Erythroblast (primary cell): ENCODE measurements at places on chromosomes 2 and 18.
A peak's percentile ranks its signal among the peaks of the same experiment; 100 is the strongest.

- DNase-seq, result no peak
Measured at GRCh38 chr2:79702905-79703304, 190.1 kb downstream of the CTNNA2 start.

- no peak for DNase-seq
Measured at GRCh38 chr2:69147841-69148533, 135.0 kb downstream of the ANTXR1 start.

DNA sequence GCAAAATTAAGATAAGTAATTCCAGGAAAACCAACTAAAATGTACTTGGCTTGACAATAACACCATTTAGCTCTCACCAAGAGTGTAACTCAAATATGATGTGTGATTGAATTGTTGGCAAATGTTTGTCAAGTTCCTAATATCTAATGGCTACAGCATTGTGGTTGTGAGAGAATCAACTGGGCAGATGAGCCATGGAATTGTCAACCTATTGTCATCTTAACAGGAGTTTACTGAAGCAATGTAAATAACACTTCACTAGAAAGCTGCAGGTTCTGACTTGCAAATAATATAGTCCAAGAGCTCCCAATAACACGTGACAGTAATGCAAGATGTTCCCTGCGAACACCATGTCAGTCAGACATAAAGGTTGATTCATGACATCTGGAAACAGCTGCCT is 495.2 kb upstream of the MEIS1 start:
- DNase-seq, result no peak

DNA sequence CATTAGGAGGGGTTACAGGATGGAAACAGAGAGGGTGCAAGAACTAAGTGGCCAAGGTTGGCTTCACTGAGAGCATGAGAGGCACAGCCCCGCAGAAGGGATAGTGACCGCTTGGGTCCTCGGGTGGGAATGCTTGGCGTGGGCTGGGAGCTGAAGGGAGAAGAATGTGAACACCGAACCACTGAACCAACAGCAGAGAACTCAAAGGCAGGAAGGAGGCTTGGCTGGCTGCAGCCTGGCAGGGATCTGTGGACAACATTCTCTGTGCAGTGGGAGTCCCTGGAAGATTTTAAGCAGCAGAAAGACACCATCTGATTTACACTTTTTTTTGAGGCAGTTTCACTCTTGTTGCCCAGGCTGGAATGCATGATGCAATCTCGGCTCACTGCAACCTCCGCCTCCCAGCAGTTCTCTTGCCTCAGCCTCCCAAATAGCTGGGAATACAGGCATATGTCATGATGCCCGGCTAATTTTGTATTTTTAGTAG is 33.9 kb downstream of the SOWAHC start:
- DNase-seq, result no peak

DNA sequence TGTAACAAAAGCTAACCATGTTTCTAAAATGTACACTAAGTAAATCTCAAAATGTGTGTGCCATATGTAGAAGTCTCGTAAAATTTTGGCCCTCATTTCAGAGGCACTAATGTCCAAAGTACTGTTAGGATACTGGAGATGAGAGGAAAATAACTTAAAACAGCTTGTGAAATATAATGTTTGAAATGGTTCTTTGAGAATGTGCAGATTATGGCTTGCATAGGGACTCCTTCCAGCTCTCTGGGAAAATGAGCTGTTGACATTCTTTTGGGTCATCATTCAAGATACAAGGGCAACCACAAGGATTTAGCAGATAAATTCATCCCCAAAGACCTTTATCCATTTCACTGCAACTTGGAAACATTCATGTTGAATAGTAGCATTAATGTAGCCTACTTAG is 38.1 kb upstream of the OTX1 start:
- DNase-seq, result no peak

DNA sequence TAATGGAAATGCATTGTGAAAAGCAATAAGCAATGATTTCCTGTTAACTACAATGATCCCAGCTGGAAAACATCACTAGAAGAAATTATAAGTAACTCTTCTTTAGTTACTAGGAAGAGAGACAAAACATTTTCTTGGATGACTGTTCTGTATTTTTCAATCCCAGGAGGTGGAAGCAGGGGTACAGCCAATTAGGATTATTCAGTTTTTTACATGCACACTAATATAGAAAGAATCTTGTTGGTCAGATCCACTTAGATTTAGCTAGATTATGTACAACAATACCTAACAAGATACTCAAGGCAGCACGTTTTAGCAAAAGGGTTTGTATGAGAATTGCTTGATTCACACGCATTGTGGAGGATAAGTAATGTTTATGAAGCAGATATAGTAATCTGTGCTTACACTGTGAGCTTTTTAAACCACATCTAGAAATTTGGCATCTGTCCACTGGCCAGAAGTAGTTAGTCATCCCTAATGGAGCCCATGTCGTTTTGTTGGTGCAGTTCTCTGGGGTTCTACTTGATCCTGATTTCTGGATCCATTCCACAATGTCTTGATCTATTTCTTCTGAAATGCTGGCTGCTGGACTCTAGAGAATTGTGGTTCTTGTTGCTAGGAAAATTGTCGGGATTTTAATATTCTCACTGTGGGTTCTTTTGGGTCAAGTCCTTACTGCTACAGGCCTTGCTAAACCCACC is 199.7 kb downstream of the ADCYAP1 start:
- no peak for DNase-seq

- DNase-seq, result no peak
Measured at GRCh38 chr2:141959941-141960340, 170.9 kb downstream of the LRP1B start.

- DNase-seq, result peak; percentile 61
Measured at GRCh38 chr18:35495536-35496314, 2.0 kb downstream of the INO80C start.

- no peak for DNase-seq
Measured at GRCh38 chr2:169705927-169706326, 11.7 kb downstream of the PHOSPHO2 start.

GRCh38 chr2:194698012-194698411 is 959.0 kb upstream of the SLC39A10 start:
- DNase-seq, result no peak

- DNase-seq, result no peak
Measured at GRCh38 chr2:219400562-219400961, 12.8 kb upstream of the DNPEP start.

GRCh38 chr2:5409898-5410381 is 282.2 kb upstream of the SOX11 start:
- no peak for DNase-seq

DNA sequence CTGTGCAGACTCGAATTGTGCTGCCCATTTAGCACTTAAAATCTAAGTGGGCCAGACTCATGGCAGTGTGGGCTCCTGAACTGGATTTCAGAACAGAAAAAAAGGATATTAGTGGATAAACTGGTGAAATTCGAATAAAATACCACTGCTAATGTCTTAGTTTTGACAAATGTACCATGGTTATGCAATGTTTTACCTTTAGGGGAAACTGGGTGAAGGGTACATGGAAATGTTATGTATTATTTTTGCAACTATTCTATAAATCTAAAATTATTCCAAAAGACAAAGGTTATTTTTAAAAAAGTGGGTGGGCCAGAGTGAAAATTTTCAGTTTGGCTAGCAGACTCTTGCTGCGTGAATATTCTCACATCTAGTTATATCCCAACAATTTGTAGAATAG is 260.6 kb upstream of the CCDC68 start:
- no peak for DNase-seq

GRCh38 chr2:140027320-140027719 is 1247.1 kb upstream of the NXPH2 start:
- DNase-seq, result no peak

DNA sequence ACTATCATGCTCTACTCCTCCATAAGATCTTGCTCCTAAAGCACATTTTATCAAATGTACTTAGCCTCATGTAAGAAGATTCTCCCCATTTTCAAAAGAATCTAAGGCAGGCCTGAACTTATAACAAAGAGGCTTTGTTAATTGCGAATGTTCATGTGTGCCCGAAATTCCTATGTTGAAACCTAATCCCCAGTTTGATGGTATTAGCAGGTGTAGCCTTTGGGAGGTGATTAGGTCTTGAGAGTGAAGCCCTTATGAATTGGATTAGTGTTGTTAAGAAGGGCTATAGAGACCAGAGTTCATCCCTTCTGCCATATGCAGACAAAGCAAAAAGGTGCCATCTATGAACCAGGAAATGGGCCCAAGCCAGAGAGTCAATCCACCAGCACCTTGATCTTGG is 234.5 kb downstream of the PAX3 start:
- no peak for DNase-seq

DNA sequence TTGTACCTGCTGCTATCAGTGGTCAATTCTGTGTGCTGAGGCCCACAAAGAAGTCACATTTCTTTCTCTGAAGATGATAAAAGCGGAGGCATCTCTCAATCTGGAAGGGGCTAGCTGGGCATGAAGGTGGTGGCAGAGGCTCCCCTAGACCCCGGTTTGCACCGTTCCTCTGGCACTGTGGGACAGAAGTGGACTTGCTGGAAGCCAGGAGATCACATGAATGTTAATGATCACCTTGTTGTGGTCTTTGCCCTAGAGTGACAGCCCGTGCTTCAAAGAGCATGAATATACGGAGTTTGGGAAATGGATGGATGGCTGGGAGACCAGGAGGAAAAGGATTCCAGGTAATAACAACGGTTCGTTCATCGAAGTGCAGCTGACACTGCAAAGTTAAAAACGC is 20.2 kb downstream of the ALLC start:
- no peak for DNase-seq

- no peak for DNase-seq
Measured at GRCh38 chr2:120829633-120830025, 94.0 kb downstream of the GLI2 start.

DNA sequence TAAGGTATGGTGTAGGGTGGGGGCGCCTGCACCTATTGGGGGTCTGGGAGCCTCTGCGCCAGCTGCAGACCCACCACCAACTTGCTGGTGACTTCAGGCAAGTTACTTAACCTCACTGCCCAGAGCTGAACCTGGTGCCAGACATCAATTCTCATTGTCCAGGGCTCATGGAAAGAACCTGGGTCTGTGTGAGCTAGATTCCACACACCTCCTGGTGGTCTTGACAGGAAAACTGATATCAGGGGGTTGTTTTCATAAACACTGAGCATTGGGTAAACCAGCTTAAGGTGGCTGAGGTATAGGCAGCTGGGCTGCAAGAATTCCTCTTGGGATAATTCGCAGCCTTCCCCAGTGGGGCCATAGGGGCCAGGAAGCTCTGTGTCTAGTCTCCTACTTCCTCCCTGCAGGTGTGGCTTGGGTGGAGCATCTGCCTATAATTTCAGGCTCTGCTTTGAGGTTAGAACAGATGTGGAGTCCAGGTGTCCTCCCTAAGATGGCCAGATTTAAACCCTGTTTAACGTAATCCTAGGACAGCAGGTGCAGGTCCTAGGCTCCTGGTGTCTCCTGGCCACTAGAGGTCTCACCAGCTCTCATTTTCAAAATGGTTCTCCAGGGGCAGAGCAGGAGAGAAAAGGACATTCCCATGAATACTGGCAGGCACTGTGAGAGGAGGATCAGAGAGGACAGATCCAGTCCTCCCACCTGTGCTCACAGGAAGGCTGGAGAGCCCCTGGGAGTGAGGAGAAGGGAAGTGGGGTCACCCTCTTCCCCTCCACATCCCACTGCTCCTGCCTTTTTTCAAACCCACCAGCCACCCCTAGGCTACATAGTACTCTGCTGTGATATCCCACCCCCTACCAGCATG is 100.4 kb upstream of the SMAD2 start:
- peak; percentile 31 for DNase-seq

- no peak for DNase-seq
Measured at GRCh38 chr2:70797506-70797905, 7.1 kb upstream of the FIGLA start.

DNA sequence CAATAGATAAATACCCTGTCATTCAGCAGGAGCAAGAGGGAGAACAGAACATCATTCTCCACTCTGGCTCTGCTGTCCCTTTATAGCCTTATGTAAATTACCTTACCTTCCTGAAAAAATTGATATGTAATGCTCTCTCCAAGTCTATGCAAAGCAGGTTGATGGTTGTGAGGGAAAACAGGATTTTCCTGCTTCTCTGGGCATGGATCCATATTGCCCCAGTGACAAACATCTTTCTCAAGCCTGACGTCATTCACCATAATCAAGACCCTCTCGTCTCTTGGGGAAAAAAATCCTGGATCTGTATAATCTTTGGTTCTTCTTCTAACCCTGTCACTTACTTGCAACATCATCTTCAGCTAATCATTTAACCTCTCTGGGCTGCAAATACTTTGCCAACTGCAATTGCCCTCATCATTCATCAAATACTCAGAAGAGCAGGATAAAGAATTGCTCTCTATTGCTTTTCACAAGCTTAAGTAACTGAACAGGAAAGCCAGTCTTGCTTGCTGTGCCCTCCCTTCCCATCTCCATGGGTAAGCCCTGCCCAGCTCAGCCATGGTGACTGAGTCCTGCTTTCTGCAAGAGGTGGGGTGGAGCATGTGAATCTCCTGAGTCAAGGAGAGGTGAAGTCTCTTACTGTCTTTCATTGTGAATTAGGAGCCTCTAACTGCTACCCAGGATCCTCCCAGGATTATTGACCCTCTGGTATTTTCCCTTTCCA is 123.7 kb upstream of the KLF7 start:
- no peak for DNase-seq

GRCh38 chr18:9022397-9023155 is 79.9 kb upstream of the NDUFV2 start:
- no peak for DNase-seq

DNA sequence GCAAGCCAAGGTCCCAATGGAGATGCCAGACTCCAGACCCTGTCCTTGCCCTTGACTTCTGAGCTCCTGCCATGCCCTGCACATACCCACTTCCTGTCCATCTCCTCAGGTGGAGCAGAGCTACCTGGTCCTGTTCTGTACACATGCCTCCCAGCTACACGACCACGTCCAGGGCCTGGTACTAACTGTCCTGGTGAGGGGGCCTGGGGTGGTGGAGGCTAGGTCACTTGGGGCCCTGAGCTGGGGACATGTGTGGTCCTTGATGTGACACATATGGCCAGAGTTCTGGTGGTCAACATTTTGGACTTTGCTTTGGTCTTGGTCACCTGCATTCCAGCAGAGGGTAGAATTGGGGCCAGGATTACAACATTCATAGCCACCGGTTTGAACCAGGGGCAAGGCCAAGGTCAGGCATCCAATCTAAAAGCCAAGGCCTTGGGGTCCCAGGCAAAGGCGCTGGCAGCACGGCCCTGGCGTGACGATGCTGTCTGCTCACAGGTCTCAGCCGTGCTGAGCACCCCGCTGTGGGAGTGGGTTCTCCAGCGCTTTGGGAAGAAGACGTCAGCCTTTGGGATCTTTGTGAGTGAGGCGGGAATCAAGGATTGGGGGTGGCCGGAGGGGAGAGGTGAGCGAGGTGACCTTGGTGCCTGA is 12.6 kb downstream of the MFSD2B start:
- DNase-seq, result no peak

DNA sequence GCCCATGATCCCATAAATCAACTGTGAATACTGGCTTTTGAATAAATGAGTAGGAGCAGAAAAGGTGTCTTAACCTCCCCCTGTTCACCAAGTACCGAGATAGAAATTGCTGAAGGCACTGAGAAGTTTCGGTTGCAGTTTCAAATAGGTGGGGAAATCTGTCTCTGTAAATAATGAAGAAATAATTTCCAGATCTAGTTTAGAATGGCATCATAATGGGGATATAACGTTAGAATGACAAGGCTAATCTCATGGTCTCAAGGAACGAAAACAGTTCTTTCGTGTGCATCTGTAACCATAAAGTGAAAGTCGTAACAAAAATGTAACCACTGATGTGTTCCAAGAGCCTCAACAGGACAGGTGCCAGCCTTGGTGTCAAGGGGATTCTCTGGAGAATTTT is 49.9 kb upstream of the TMEM18 start:
- no peak for DNase-seq

- DNase-seq, result no peak
Measured at GRCh38 chr18:12032786-12033642, 51.7 kb downstream of the IMPA2 start.

- DNase-seq, result no peak
Measured at GRCh38 chr2:60699617-60700016, 56.5 kb upstream of the PAPOLG start.

- no peak for DNase-seq
Measured at GRCh38 chr2:19807866-19808265, 93.9 kb downstream of the TTC32 start.
